ENCODE measurements at places on chromosomes 2 and 18.

DNA sequence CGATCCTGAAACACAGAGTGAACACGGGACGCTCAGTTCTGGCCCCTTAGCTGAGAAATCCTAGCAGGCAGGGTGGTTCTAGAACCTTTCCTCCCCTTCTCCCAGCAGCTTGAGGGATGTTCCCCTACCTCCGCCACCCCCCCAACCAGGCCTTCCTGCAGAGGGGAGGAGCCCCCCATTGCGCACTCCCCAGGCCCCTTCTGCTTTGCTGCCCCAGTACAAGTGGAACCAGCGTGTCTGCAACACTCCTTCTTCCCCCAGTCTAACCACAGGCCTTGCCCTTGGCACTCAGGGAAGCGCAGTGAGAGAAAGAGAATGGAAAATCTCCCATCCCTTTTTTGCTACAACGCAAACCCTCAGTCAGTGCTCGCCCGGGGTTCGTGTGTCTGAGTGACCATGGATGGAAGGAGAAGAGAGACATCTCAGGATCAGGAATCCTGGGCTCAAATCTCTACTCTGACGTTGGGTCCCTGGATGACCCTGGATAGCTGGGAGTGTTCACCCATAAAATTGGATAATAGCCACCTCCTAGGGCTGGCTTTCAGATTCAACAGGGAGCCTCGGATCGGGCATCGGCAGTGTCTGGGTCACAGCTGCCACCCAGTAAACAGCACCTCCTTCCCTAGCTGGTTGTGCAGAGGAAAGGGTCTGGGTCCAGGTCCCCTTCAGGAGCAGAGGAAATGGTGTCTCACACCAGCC, 3.7 kb downstream of the NPPC start:
- DNase-seq, result no peak

GRCh38 chr2:127196998-127197397, 23.1 kb downstream of the CYP27C1 start:
- no peak for DNase-seq

DNA sequence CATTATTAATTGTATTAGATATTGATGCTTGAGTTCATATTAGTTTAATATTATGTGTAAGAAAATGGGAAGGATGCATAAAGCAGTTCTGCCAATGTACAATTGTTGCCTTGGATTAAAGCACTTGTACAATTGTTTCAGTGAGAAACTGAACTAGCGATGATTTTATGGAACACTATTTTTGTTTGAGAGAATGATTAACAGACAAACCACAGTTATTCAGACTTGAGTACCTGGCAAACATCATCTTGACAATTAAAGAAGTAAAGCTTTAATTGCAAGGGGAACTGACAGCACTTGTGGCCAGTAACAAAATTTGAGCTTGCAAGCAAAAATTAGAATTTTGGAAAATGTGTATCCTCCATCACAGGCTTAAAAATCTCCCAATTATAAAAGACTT, 214.3 kb downstream of the RIT2 start:
- no peak for DNase-seq

DNA sequence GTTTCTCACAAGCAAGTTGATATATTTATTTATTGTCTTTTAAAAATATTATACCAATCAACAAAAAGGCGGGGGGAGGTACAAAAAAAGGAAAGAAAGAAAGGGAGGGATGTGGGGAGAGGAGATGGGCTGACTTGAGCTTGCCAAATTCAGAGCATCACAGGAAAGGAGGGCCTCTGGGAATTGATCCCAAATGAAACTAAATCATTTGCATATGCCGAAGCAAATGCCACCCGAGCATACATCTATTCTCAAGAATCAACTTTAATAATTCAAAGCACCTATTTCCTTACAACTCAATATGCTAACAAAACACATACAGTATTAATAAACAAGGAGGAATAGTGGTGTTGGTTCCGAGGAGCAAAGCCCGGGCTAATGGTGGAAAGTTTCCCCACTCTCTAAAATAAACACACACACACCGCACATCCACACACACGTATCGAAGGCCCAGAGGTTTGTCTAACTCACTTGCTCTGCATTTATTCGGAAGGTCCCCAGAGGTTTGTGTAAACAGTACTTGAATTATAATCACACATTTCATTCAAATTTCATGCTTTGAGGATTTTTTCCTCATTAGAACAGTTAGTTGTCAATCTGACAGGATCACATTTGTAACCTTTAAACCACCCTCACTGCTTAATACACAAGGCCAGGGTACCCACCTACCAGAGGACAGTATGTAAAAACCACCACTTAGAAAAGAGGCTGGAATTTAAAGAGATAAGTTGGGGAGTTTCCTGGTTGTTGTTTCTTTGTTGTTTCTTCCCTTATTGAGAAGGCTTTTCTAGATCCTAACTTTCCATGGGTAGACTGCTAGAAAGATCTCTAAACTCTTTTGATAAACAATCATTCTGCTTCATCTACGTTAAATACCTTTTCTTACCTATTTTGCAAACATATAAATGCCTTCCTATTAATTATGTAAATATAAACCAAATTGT, 264.7 kb downstream of the TCF4 start:
- peak; percentile 66 for DNase-seq

DNA sequence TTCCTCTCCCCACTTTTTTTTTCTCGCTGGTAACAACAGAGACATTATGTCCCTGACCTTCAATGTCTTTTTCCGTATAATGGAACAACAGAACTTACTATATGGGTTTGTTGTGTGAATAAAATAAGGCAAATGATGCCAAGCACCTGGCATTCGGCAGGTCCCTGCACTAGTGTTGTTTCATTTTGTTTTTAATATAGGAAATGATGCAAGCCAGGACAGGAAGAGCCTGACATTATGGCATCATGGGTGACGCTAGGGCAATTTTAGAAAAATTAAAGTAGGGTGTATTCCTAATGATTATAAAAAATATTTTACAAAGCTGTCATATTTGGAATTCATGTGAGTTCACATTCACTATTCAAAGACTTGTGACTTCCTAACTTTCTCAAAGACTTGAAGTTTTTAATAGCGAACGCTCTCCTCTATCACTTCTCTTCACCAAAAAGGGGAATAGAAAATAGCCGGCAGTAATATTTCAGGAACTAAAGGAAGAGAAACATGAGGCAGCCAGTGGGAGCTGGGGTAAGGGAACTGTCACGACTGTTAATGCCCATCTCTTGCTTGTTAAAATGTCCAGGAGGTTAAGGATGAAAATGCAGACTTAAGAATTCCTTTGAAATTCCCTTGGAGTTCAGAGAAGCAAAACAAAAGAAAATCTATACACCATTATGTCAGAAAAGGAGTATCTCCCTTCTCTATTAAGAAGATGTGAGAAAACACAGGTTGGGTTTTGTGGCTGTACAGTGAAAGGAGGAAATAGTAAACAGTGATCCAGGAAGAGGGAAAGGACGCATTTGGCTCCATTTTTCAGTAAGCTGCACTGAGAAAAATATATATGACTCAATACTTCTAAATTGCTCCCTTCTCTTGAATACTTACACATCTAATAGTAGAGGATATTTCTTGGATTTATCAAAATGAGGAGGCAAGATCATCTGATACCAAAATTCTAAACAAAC, 60.2 kb downstream of the DPP4 start:
- no peak for DNase-seq

GRCh38 chr2:190744041-190744440, 95.2 kb downstream of the NAB1 start:
- DNase-seq, result no peak

DNA sequence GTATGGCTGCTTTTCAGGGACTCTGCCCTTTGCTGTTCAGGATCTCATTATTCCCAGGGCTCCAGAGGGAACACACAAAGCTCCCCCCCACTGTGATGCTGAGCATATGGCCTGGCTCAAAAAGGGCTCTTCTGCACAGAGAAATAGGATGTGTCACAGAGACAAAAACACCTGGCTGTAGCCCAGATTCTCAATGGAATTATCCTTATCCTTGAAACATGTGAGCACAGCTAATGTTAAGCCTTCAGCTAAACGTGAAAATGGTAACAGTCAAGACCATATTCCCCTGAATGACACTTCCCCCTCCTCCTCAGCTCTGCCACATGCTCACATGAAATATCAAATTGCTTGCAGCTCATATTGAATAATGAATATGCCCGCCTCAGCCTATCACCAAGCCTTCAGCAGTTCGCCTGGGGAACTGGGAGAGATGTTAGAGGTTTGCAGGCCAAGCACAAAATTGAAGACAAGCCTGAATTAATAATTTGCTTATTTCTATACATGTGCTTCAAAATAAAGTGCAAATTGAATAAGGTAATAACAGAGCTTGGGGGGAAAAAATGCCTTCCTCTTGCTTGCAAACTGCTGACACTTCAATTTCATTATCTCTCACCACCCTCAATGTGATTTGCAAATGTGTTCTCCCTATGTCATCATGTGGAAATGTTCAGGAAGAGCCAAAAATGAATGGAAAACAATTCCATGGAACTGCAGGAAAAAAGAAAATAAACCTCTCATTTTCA, 181.0 kb upstream of the HNRNPA3 start:
- peak; percentile 62 for DNase-seq

DNA sequence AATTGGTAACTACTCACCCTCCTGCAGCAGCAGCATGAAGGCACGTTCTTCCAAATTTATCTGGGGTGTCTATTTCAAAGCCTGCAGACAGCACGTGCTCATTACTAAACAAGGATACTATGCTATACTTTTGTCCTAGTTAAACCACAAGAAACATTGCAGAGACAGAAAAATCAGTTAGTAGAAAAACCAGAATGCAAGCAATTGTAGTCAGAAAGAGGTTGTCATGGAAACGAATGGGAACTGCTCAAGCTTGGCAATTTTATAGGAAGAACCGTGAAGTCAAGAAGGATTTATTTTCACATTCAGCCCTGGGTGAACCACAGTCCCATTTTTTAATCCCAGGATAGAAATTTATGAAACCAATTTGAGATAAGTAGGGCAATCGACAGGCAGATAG, 162.2 kb upstream of the PGAP1 start:
- peak; percentile 67 for DNase-seq

- DNase-seq, result no peak
These were observed 151.0 kb upstream of the NDUFV2 start for GRCh38 chr18:8951491-8951890.

DNA sequence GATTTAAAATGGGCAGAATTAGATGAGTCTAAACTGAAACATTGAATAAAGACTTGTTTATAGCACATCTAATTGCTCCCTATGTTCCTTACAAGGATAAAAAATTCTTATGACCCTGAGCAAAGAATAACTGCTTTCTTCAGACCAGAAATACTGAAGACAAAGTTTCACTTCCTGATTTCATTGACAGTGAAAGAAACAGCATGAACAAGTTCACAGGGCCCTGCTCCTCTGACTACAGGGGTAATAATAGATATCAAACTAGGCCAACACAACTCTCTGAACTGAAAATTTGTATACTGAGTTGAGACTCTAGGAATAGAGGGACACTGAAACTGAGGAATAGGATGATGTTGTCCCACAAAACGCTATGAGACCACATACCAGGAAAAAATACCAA, 1383.3 kb upstream of the CDH2 start:
- DNase-seq, result no peak

DNA sequence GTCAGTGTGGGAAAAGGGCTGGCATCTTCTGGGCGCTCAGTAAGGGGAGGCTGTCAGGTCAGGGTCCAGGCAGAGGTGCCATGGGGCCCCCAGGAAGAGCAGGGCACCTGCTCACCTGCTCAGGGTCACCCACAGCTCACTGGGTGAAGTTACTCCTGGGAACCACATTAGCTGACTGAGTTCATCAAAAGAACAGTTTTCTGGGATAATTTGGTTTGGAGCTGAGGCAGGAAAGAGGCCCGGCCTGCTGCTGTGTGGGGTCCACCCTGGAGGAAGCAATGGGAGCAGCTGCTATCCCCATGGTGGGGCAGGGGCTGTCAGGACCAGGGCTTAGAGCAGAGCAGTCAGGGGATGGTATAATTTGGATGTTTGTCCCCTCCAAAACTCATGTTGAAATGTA, 97.2 kb upstream of the GPC1 start:
- DNase-seq, result no peak

DNA sequence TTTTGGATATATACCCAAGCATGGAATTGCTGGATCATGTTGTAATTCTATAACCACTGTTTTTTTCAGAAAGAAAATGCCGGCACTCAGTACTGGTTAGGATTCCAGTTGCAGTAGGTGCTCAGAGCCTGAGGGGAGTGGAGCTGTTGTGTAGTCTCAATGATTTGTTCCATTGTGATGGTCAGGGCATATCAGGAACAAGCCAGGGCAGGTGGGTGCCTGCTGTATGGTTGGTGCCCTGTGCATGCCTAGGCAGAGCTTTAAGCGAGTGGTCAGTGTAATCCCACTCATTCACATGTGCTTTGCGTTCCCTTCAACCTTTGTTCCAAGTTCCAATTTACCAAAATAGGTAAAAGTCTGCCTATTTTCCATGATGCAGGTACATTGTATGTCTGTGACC, 100.9 kb downstream of the FHOD3 start:
- no peak for DNase-seq

DNA sequence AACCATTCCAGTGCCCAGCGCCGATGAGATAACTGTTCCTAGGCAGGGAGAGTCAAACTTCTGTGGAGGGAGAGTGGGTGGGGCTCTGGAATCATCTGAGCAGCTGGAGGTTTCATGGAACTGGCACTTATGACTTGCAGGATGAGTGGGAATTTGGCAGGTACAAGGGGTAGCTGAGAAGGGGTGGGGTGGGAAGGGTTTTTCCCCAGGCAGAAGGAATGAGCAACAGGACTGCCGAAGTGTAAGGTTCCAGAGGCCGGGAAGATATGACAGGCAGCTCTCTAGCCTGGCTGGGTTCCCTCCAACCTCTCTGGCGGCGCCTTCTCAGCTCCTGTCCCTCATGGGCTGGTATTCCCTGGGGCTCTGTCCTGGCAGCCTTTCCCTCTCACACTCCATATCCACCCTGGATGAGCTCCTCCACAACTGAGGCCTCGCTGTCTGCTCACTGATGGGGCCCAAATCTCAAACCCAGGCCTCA, 2.5 kb upstream of the TET3 start:
- no peak for DNase-seq

GRCh38 chr2:190659553-190659952, 10.7 kb downstream of the NAB1 start:
- no peak for DNase-seq

DNA sequence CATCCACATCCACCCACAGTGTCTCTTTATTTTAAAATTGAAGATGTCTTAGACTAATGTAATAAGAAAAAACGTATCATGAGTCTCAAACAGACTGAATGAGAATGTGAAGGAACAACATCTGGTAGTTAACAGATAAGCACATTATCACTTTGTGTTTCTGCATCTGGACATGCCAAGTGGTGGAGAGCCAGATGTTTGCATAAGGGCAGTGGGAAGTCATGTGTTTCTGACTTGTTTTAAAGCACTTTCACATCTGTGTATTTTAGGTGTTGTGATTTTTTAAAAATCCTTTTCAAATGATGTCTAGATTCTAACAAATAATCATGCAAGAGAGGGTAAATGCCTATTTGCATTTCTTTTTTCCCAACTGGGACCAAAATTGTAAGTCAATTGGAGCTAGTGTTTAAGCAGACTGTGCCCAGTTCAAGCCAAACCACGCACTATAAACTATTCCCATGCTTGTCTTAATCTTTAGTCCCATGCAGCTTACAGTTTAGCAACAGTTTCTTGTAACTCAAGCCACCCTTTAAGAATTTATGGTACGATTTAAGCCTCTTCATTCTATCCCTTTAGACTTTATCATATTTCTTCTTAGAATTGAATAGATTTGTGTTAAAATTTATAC, 272.7 kb upstream of the DOK6 start:
- DNase-seq, result peak; percentile 36
